Ecto neural progenitor cell (in vitro differentiated cells): ENCODE measurements at places on chromosomes 5 and 9.

DNA sequence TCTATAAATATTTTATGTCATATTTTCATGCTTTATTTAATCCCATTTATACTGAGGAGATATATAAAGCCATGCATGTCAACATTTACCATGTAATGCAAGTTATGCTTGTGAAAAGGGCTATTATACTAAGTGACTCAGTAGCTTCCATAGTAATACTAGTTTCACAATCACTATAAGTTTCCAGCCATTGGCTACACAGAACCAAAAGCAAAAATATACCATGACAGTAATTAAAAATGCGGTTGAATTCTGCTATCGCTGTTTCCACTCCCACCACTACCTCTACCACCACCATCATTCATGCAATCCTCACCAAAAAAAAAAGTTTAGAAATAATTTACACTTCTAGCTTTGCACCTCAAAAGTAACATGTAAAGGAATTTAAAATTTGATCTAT is 60.2 kb downstream of the MLLT3 start:
- DNase-seq, result no peak

DNA sequence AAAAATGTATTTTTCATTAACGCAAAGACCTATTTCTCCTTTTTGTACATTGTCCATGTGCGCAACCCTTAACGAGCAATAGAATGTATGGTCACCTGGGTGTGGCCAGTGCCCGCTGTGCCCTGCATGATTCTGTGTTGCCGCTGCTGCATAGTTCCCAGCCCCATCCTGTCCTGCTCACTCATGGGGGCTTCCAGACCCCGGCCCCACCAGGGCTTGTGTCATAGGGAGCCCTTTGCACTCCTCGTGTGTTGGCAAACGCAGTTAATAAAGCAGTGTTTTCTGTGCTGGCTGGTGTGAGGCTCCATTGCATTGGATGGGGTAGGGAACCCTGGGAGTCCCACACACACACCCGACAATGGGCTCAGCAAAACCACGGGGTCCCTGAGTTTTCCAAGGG is 49.7 kb downstream of the SAR1B start:
- no peak for DNase-seq

DNA sequence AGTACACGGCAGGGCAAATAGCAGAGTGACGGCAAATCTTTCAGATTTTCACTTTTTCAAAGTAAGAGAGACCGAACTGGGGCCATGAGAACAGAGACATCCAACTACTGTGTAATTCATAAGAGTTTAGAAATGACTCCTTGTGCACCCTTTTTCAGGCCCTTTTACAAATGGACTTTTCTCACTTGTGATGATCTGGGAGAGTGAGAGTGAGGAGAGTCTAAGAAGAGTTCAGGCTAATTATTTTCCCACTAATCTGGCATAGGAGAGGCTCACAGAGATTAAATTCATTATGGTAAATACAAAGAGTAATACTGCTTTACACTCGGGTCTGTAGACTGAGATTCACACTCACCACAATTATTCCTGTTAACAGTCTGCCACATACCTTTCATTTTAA is 880 bp upstream of the CCNG1 start:
- DNase-seq, result no peak

GRCh38 chr5:2017540-2018389 is 135.0 kb upstream of the IRX4 start:
- DNase-seq, result peak; percentile 45

DNA sequence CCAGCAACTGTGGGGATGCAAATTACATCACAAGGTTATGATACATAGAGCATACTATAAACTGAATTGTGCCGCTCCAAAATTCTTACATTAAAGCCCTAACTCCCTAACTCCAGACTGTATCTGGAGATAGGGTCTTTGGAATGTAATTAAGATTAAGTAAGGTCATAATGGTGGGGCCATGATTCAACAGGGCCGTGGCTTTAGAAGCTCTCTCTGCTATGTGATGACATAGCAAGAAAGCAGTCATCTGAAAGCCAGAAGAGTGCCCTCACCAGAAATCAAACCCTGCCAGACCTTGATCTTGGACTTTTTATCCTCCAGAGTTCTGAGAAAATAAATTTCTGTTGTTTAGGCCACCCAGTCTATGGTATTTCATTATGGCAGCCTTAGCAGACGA is 123.9 kb downstream of the FBXL17 start:
- DNase-seq, result no peak

- DNase-seq, result no peak
These were observed 50.0 kb upstream of the RAI14 start for GRCh38 chr5:34606101-34606500.

DNA sequence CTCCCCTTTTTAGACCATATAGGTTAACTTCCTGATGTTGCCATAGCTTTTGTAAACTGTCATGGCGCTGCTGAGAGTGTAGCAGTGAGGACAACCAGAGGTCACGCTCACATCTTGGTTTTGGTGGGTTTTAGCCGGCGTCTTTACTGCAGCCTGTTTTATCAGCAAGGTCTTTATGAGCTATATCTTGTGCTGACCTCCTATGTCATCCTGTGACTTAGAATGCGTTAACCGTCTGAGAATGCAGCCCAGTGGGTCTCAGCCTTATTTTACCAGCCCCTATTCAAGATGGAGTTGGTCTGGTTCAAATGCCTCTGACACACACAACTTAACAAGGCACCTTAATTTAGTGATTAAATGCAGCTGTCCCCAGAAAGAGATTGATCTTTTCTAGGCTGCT is 23.9 kb upstream of the KDM4C start:
- DNase-seq, result no peak

DNA sequence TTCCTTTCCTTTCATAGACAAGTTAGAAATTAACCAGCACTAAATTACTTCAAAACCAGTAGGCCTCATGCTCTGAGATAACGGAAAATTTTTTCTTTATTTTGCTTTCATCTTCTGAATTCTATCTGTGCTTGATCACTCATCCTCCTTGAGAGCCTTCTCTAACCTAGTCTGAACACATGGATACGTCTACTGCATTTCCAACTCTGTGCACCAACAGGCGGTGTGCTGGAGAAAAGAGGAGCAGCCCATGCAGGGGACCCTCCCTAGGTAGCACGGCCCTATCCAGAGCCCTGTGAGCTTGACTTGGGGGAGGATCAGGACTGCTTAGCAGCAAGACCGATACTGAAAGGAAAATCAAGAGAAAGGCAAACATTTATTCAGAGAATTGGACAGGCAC is 149.8 kb downstream of the AUH start:
- no peak for DNase-seq

DNA sequence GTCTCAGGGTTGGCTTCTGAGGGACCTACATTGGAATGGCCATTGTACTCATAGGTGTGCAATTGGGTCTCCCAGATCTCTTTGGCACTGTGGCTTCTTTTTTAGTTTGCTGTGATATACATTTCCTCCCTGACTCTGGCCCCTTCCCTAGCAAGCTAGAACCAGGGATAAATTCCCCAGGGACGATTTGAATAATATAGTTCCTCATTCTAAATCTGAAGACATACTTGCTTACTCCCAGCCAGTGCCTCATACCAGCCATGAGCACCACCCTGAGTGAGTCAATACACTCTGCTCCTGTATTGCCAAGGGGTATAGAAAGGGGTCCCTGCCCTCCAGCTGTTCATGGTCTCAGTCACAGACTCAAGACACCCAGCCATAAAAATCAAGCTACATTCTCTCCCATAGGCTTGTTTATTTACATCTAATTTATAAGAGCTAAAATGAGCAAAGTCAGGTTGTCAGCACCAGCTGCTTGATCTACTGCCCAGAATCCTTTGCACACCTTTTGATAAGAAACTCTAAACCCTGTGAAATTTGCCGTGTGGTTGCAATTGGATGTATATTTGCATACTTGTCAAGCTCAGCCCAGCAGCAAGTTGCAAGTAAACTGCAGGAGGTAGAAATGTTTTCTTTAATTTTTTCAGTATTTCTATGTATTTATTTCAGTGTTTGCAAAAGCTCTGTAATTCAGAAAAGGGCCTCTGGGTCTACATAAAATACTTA is 219.9 kb upstream of the IRX1 start:
- no peak for DNase-seq

GRCh38 chr5:32572778-32573480 is 12.4 kb upstream of the SUB1 start:
- DNase-seq, result no peak

GRCh38 chr9:74729136-74729695 is 158.5 kb downstream of the TRPM6 start:
- no peak for DNase-seq

DNA sequence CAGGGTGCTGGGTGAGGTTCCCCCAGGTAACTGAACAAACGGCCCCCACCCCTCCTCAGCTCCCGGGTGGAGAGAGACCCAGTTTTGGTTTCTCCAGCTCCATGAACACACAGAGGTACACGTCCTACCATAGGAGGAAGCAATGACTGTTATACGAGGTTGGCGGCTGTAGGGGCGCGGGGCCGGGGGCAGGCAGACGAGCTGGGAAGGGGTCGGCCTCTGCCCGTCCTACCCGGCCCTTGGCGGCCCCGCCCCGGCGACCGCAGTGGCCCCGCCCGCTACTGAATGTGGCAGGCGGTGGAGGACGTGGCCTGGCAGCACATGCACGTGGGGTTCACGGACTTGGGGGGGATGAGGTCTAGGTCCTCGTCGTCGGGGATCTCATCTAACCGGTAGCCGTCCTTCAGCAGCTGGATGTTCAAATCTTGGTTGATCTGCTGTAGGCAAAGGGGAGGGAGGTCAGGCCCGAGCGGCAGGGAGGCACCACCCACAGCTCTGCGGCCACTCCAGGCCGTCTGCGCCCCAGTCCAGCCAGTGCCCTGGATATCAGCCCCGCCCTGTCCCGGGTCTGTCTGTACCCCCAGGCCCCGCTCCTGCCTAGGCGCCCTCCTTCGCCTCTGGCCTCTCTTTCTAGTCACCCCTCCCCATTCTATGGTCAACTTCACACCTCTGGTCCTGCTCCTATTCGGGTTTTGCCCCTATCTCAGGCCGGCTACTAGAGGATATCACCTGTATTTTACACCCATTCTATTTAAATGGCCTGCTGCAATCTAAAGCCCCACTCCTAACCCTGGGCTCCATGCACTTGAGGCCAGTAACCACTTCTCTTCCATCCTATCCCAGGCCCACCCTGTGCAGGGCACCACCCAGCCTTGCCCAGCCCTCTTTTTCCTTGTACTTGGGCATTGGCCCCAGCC is 24.2 kb upstream of the MYORG start:
- no peak for DNase-seq

DNA sequence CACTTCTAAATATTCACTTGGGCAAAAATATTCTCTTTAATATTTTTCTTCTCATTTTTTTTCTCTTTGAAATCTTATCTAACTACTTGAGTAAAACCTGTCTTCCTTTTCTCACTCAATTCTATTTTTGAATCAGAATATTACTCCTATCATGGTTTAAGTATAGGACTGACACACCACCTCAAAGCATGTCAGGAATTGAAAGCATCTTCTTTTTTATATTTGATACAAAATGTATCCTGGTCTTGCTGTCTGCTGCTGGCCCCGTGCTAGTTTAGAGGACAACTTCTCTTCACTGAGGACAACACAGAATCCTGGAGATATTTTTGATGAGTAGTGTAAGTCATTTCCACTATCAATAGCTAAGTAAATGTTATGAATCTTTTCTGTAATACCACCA is 383.6 kb downstream of the GADD45G start:
- no peak for DNase-seq
